NCI-H187 treated with DMSO at 0.1 percent for 48 hours (cell line): ENCODE measurements at places on chromosomes 7 and 10.

GRCh38 chr10:86958116-86958900, at the start of gene SNCG:
Gene SNCG (plus strand): TSS chr10:86958599. CDS start chr10:86958698, 99 bp downstream.
- DNase-seq = no peak

DNA sequence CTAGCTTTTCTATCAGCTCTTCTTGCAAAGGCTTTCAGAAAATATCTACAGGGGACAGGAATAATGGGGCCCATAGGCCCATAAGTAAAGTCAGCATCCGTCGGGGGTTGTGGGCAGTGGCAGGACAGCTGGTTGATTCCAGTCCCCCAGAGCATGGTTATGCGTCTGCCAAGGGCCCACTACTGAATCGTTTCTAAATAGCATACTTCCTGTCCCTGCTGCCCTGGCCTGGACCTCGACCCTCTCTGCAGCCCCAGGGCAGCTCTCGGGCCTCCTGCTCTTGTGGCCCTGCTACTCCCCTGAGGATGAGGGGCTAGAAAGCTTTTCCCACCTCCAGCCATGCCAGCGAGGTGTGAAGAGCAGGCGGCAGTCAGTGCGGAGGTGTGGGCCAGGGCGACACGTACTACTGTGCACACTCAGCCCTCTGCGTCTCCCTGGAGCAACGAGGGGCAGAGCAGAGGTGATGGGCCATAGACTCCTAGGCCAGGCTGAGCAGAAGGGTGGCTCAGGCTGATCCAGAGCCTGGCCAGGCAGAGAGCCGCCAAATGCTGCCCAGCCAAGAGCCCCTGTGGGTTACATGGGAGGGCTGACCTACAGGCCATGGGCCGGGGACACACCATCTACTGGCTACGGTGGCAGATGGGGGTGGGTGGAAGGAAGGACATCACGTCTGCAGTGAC, 4.7 kb upstream of the OPN4 start:
- no peak for DNase-seq

GRCh38 chr7:33872870-33873269, 32.5 kb upstream of the BMPER start:
- DNase-seq = no peak

DNA sequence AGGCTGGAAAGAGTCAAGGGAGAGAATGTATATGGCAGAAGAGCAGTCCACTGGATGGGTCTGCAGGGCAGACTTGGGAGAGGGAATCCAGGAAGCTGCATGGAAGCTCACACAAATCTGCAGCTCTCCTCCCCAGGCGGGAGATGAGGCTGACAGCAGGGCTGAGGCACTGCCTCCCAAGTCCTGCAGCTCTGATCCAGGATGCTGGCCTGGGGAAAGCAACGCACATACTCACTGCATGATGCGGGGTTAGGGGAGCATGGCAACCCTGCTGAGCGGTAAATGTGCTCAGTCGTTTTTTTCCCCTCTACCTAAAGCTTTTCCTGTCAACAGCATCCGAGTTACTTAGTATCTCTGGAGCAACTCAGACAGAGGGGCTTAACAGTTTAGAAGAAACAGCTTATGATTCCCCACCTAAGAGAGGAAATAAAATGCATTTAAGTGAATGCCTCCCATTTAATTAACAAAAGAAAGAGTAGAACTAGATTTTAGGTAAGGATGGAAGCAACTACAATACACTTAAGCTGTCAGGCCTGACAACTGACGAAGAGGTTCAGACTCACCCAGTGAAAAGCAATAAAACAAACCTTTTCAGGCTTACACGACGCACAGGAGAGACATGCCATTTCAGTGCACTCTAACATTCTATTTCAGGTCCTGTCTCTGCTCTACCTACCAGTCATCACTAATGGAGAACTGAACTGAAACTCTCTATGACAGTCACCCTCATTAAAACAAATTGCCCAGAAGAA, 37.0 kb downstream of the CHCHD3 start:
- no peak for DNase-seq

GRCh38 chr7:83593921-83594475, 54.9 kb downstream of the SEMA3E start:
- DNase-seq = no peak

- DNase-seq = no peak
These were observed 94.3 kb upstream of the SLC26A5 start for GRCh38 chr7:103540338-103540737.

DNA sequence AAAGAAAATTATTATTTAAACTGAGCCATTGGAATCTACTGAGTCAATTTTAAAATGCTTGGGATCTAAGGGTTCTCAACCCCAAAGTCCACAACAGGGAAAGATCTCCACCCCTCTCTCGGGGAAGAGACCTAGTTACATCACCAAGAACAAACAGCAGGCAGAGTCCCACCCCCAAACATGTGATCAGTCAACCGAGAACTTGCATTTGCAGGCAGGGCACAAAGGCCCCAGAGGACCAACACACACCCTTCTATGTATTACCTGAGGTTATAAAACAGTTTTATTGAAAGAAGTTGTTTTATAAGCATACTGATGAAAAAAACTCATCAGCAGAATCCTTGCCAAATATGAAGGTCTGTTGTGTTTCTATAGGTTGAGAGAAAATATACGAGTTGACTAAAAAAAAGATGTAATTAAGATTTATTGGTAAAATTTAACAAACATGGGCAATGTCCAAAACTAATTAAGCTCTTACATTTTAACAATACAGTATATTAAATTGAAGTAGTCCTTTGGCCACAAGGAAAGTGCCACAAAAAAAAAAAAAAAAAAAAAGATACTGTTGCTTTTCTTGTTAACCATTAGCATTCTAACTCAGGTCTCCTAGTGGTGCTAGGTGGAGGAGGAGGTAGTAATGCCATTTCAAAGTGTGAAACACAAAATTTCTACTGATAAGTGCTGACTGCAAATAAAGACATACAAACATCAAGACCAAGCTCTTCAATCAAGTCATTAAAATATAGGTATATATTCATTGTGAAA, 975 bp upstream of the USP54 start:
- peak; percentile 25 for DNase-seq

- DNase-seq = no peak
These were observed 27.1 kb downstream of the ZNF775 start for GRCh38 chr7:150406312-150406566.

DNA sequence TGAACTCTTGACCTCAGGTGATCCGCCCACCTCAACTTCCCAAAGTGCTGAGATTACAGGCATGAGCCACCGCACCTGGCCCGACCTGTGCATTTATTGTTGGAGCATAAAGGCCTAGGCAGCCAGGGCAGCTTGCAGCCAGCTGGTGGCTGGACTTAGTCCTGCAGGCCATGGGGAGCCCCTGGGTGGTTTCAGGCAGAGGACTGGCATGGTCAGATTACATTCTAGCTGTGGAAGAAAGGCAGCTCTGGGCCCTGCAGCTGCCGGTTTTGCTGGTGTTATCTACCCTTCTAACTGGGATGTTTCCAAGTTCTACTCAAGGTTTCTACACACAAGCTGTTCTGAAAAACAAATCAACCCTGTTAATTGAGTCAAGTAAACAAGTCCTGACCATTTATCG, 22.7 kb upstream of the MKRN1 start:
- DNase-seq = no peak

- DNase-seq = no peak
These were observed 36.2 kb upstream of the CHST3 start for GRCh38 chr10:71927776-71928592.

DNA sequence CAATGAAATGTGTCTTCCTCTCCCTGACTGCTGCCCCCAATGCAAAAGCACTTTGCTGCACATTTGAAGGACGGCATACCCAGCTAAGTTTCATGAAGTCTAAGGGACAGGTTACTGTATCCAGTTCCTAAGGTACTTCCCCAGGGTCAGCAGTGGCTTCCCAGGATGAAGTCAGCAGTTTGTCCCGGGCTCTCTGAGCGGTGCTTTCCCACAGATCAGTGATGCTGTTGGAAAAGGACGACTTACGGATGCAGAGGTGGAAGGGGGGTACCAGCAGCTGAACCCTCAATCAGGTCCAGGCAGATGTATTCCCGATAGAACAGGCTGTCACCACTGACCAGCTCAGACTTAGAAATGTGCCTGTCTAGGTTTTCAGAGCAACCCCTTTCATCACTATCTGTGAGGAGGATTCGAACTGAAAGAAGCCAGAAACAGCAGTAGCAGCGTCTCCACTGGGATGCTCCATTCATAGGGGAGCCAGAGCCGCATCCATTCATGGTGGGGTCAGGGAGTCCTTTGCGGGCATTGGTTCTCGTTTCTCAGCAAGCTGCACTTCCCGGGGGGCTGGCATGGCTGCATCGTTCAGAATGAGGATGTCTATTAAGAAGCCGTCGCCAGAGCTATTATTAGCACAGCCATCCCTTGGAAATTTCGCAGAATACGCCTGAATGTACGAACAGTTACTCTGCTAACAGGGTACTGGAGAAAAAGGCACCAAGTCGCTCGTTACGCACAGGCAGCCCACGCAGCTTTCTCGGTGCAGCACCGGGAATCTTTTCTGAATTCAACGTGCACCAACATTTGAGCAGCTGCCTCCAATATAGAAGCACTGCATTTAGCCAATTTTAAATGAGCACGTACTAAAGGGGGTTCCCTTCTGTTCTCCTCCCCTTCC, 303.7 kb downstream of the PRPF18 start:
- DNase-seq = no peak

DNA sequence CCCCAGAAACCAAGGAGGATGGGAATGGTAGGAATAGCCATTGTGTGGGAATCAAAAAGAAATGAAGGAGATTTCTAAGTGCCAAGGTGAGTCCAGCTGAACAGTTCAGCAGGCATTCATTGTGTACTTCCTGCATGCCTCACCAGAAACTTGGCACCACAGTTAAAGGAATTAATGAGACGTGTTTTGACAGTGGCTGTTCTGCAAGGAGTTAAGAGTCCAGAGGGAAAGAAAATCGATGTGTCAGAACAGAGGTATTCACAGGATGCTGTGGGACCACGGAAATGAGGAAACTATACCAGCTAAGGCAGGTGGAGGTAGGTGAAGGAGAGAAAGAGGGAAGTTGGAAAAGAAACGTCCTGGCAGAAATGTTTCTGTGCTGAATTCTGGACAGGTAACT, 78.1 kb downstream of the PRKCQ start:
- no peak for DNase-seq

DNA sequence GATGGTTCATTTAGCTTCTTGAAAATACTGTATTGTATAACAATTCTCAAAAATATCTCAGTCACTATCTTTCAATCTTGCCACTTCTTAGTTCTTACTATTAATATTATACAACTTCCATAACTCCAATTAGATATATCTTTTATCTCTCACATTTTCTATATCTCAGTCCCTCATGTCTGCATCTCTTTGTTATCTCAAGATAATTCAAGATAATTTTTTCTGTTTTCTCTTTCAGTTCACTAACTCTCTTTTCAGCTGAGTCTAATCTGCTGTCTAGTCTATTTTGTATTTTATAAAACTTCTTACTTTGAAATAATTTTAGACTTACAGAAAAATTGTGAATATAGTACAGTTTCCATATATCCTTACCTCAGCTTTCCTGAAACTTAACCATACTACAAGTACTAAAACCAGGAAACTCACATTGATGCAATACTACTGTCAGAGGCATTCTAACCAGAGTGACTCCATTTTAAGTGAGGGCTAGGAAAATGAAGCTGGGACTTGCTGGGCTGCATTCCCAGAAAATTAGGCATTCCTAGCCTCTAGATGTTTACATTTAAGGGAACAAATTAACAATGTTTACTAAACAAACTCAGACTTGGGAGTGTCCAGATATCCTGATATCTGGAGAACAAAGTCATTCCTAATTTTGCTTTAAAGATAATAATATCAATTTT, 38.4 kb downstream of the DNAJC1 start:
- no peak for DNase-seq

- no peak for DNase-seq
These were observed 146.6 kb downstream of the CHRM2 start for GRCh38 chr7:137015015-137015414.
